ENCODE measurements at places on chromosomes 7 and 10.

DNA sequence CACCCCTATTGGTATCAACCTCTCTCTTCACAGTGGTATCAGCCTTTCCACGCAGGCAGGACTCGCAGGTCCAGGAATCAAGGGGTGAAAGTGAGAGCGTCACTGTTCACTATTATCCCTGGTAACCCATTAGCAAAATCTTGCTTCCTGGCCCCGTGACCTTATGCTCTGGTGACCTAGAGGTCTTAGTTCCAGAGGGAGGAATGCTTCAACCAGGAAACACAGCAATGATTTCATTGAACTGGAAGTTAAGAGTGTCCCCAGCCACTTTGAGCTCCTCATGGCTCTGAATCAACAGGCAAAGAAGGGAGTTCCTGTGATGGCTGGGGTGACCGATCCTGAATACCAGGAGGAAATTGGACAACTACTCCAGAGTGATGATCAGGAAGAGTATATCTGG is 90.6 kb downstream of the CUL2 start:
- no peak for DNase-seq

DNA sequence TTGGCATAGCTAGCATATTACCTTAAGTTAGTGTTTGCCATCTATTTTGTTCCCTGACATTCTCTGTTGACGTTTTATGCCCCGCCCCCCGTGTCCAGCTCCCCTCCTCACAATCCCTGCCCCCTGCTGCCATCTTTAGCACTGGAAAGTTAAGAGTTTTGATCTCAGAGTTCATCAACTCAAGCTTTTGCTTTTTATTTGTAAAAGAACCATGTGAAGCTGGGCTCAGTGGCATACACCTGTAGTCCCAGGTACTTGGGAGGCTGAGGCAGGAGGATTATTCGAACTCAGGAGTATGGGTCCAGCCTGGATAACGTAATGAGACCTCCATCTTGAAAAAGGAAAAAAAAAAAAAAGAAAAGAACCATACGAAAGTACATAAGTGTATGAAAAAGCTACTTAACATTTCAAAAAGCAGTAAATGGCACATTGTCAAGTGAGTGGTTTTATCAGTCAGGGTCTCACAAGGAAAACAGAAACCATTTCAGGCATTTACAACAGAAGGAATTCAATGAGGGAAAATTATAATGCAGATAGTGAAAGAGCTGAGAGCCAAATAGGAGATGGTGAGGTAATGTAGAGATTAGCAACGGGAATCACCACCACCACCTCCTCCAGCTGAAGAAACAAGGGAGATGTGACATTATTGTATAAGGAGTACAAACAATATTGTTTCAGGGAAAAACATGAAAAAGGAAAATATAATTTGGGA is 64.9 kb downstream of the MCU start:
- no peak for DNase-seq

DNA sequence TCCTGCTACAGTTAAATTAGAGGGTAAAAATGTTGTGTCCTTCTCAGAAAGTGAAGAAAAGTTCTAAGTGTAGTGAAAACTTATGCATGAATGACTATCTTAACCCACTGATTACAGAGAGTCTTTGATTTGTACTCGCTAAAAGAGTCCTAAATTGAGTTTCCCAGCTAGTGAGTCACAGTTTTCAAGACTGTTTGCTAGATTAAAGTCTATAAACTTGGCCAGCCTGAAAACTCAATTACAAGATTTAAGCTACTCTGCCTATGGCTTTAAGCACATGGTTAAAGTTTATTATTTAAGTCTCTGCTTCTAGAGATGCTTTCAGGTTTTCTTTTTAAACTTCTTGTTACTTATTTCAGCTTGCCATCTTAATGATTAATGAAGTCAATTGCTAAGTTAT is 44.4 kb downstream of the MRPS24 start:
- no peak for DNase-seq

DNA sequence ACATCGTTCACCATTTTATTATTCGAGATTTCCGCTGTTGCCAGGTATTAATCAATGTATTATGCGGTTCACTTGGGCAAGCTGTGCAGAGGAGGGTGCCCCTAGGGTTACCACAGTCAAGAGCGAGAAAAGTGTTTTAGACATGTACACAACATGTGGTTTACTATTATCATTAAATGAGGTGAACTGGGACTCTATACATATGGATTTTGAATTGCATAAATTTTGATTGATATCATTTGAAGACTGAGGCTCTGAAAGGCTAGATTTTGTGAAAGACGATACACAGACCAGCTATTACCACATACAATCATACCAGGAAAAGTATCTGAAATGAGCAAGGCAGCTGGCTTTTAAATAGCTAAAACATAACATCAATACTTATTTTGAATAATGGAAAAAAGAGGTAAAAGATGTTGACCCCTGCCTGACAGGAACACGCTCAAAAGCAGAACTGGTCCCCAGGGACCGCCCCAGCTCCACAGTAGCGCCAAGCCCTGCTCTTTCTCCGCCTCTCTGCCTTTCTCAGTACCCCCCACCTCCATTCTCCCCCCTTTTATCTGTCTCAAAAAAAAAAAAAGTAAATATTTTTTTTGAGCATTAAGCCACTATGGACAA is 413.4 kb upstream of the MKI67 start:
- DNase-seq: no peak

DNA sequence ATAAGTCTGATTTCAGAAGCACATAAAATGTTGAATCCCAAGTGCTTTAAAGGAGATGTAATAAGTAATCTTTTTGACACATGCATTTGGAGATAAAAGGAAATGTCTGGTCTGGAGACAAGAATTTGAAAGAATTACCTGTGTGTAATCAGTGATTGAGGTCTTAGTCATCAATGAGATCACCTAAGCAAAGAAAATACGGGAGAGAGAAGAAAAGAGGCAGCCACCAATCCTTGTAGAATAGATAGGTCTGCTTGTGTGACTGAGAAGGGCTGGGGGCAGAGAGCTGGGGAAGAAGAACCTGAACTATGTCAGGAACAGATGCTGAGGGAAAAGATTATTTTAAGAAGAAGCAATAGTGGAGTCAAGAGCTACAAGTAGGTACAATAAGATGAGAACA is 49.3 kb upstream of the ITPRID1 start:
- DNase-seq: no peak
